Foreskin keratinocyte (primary cell): ENCODE measurements at places on chromosomes 11 and 22. TPM values are rescaled to one million over a fixed set of nuclear protein-coding genes. Genes with fewer than 3 reads are reported as not detected.
A peak's percentile ranks its signal among the peaks of the same experiment; 100 is the strongest.

DNA sequence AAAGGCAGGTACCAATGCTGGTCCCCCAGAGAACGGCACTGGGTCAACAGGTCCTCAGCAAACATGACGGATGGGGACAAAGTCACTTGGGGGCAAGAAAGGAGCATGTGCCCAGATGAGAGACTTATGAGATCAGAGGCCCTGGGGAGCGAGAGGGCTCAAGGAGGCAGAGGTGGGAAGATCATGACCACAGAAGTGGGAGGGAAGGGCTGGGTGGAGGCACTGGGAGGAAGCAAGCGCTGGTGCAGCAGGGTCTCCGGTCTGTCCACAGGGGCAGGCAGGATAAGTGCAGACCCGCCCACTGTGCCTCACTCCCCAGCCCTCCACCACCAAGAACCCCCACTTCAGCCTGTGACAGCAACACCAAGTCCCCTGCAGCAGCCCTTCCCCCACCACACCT is 10.9 kb downstream of the ELFN2 start:
- DNase-seq, result no peak

- no peak for DNase-seq
Measured at GRCh38 chr22:44289414-44290171, 23.2 kb downstream of the SHISAL1 start.

- DNase-seq, result no peak
Measured at GRCh38 chr11:132590986-132591385, 941.3 kb downstream of the OPCML start.

GRCh38 chr11:66133216-66133775 is 63.2 kb downstream of the PACS1 start:
- DNase-seq, result no peak

The GPR83 gene
- not detected in 2 replicates for total RNA-seq

DNA sequence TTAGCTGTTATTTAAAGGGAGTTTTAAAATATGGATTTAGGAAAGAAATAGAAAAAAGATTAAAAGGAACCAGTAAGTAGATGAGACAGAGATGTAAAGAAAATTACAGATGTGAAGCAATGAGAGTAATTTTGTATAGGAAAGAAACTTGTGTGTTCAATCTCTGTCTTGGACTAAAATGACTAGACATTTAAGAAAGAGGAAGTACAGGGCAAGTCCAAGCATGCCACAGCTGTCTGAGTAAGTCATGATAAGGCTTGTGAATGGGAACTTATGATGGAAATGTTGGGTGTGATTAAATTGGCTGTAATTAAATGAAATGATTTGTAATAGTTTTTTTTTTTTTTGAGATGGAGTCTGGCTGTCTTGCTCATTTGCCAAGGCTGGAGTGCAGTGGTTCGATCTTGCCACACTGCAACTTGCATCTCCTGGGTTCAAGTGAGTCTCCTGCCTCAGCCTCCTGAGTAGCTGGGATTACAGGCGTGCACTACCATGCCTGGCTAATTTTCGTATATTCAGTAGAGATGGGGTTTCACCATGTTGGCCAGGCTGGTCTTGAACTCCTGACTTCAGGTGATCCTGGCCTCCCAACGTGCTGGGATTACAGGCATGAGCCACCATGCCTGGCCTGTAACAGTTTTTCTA is 5.9 kb upstream of the ACY3 start:
- peak; percentile 88 for DNase-seq

The ACR gene
- total RNA-seq, result not detected in 2 replicates

GRCh38 chr11:108368134-108368533 is 99.2 kb downstream of the C11orf65 start:
- peak; percentile 30 for DNase-seq

DNA sequence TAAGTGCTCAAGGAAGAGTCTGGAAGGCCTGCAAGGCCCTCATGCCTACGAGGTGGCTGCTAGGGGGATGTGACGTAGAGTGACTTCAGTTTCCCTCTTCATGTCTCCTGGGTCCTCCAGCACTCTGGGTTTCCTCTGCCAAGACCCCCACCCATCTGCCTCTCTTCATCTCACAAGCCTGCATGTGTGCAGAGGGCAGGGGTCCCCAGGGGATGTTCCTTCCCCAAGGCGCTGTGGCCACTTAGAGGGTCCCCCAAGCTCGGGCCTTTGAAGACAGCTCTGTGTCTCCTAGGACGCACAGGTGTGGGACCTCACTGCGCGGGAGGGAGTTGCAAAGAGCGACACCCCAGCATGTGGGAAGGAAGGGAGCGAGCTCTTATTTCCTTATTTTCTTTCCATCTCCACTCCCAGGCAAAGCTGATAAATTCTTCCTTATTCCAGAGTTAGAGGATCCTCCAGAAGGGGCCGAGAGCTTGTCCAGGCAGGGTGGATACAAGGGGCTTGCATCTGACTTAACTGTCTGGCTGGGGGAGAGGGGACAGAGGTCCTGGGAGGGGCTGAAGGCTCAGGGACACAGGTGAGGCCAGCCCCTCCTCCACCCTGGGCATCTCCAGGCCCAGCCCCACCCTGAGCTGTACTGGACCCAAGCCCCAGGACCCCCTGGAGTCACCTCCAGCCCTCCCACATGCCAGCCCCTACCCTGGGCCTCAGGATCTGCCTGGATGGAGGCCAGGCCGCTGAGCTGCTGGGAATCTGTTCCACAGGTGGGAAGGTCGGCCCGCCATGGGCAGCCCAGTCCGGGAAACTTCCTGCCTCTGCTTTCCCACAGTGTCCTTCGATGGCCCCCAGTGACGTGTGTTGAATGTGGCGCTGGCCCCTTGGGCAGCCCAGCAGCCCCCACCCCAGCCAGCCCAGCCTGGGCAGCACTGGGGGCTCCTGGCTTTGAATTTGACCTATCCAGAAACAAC is 59.7 kb upstream of the KCNQ1OT1 start:
- no peak for DNase-seq

- no peak for DNase-seq
Measured at GRCh38 chr11:114929351-114930000, 251.1 kb downstream of the NXPE2 start.

The KCNQ1 gene
- total RNA-seq, result not detected in 2 replicates

The HORMAD2 gene
- total RNA-seq, result not detected in 2 replicates

The GPHA2 gene
- total RNA-seq, result not detected in 2 replicates

DNA sequence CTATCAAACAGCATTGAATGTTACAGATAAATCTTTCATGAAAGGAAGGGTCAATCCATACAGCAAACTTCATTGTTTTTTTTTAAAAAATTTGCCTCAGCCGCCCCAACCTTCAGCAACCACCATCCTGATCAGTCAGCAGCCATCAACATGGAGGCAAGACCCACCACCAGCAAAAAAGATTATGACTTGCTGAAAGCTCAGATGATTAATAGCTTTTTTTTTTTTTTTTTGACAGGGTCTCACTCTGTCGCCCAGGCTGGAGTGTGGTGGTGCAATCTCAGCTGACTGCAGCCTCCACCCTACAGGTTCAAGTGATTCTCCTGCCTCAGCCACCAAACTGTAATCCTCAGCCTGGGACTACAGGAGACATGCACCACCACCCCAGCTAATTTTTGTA is 18.0 kb upstream of the CD3E start:
- DNase-seq, result no peak
